ENCODE measurements at places on chromosomes 4 and X.

- DNase-seq = no peak
These were observed 124.1 kb upstream of the MAB21L2 start for GRCh38 chr4:150457802-150458201.

- DNase-seq = no peak
These were observed 2582.2 kb downstream of the PCDH7 start for GRCh38 chr4:33302321-33302720.

DNA sequence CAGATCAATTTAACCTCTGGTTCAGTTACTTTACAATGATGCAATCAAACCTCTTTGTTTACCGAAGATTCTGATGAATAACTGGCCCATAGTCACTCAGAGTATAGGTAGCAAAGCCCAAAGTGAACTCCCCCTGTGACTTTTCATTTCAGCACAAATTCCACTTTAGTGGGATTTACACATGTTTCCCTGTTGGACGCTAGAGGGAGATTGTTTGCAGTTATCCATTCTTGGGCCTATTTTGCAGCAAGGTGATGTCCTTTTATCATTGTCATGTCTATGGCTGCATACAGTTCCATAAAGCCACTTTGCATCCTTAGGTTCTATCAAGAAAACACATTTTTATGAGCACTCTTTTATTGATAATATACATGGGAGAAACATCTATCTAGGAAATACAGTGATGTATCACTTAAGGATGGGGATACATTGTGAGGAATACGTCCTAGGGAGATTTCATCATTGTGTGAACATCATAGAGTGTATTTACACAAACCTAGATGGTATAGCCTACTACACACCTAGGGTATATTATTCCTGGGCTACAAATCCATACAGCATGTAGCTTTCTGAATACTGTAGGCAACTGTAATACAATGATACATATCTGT lies 14.5 kb upstream of the DKK2 start:
- no peak for DNase-seq

- DNase-seq = no peak
These were observed 265.5 kb downstream of the ARHGAP24 start for GRCh38 chr4:85740431-85740861.

- no peak for DNase-seq
These were observed 85.0 kb upstream of the FAT1 start for GRCh38 chr4:186808630-186809018.

- DNase-seq = no peak
These were observed 2750.2 kb downstream of the ARAP2 start for GRCh38 chr4:33494150-33494549.

- no peak for DNase-seq
These were observed 118.9 kb downstream of the EVC2 start for GRCh38 chr4:5589495-5589894.

GRCh38 chrX:154321594-154321993 lies 26.0 kb downstream of the TKTL1 start:
- no peak for DNase-seq

DNA sequence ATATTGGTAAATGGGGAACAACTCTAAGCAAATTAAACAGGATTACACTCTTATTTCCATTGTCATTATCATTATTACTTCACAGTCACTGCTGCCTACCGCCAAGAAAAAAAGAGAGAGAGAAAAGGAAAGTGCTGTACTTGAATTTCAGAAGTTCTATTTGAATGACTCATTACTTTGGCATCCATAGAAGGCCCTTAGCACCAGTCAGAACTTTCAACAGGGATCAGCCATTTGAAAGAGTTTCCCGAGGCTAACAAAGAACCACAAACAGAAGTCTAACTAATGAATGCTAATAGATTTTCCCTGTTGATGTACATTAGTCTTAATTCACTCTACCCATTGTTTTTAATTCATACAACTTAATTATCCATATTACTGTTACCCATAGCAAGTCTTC lies 116.3 kb downstream of the SHROOM4 start:
- DNase-seq = no peak

DNA sequence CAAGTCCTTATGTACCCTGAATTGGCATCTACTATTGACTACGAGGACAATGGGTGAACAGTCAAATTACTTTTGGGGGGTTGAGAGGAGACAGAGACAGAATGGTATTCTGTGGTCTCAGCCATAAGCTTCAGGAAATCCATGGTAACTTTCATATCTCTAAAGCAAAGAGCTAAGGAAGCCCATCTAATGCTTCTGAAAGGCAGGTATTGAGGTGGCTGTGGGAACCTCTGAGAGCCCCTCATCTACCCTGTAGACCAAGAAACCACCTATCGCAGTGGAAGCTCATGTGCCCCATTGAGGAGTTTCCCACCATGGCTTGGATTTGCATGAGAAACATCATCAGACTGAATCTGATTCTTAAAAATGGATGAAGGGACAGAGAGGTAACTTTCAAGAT lies 23.1 kb upstream of the BMP2K start:
- no peak for DNase-seq

All from activated CD8-positive, alpha-beta memory T cell treated with anti-CD3 and anti-CD28 coated beads for 4 hours (primary cell).